ENCODE measurements at places on chromosomes 3 and 15. TPM values are rescaled to one million over a fixed set of nuclear protein-coding genes. Genes with fewer than 3 reads are reported as not detected.

The CORO2B gene
- total RNA-seq, result 0.46 TPM

The LRTM1 gene
- not detected for total RNA-seq

The SNTN gene
- total RNA-seq, result not detected

The PRSS50 gene
- total RNA-seq, result not detected

The STRIT1 gene
- total RNA-seq, result not detected

The ALDH1A2 gene
- 1.9 TPM for total RNA-seq

The RTP3 gene
- not detected for total RNA-seq

The PCOLCE2 gene
- total RNA-seq, result 3.7 TPM

The SPINK8 gene
- not detected for total RNA-seq

The DCP1A gene
- 9.9 TPM for total RNA-seq

The GJD2 gene
- not detected for total RNA-seq

The ANKRD63 gene
- total RNA-seq, result not detected

The FMN1 gene
- 1.7 TPM for total RNA-seq

The PFN2 gene
- 132 TPM for total RNA-seq

Data from foreskin keratinocyte (primary cell).